ENCODE measurements at places on chromosomes 5 and 9.

DNA sequence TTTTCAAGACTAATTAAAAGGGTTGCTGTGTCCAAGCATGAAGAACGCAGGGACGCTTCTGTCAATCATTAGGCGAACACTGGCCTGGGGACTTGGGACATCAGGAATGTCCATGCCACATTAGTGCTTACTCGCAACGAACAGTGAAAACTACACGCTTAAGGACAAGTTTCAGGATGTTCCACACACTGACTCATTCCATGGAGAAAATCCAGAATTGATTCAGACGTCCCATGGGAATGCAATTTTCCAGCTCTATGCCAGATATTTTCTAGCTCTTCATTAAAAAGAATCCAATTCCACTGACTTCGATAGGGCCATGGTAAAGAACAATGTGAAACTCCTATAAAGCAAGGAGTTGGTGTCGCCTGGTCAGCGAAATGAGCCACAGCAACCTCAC, 98.2 kb downstream of the CAMSAP1 start:
- no peak for DNase-seq

GRCh38 chr5:38463634-38464521, 92.6 kb downstream of the LIFR start:
- no peak for DNase-seq

DNA sequence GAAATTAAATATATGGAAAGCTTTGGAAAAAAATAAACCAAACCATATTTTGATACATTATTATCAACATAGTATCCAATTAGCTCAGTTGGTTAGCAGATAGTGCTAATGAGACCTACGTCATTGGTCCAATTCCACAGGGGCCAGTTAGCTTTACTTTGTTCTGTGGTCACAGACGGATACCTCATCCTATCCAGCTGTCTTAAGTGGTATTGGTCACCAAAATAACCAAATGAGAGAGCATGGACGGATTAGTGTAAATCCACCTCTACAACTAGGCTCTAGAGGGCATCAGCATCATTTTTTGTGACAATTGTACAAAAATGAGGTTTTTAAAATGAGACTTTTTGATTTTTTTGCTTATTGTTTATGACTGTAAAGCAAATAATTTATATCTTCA, 364.2 kb downstream of the KIAA0825 start:
- no peak for DNase-seq

DNA sequence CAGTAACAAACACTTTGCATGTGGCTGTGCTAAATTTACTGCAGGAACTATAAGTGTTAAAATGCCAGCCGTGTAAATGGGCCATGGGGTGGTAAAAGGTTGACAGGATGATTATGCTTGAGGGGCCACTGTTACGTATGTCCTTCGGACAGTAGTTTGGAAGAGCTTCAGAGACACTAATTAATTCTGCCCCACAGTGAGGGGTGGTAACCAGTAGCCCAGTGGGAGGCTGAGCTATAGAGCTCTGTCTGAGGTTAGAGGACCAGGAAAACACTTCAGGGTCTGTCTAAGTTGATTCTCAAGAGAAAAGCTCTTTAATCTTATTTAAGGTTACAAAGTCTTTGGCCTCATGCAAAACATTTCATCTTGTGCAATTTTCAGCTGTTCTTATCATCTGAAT, 176.6 kb downstream of the DMRTA1 start:
- no peak for DNase-seq

- DNase-seq: no peak
These were observed at the start of gene ENTPD8 for GRCh38 chr9:137441289-137441934. TSS of gene ENTPD8 (minus strand) at chr9:137441357. CDS start at chr9:137438285, 3,072 bp downstream.

DNA sequence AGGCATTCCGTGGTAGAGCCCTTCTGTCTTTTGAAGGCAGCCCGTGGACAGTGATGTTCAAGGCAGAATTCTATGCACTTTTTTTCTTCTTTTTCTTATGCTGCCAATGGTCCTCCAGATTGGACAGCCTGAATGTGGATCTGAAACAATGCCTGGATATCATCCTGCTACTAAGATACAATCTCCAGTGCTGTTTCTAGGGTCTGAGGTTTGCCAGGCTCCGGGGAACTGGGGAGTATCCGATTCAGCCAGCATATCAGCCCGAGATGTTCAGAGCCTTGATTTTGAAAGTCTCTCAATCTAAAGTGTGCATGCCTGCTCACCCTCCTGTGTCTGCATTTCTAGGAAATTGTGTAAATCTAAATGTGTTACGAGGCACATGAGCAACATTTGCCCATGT, 103.8 kb upstream of the WWC1 start:
- no peak for DNase-seq

DNA sequence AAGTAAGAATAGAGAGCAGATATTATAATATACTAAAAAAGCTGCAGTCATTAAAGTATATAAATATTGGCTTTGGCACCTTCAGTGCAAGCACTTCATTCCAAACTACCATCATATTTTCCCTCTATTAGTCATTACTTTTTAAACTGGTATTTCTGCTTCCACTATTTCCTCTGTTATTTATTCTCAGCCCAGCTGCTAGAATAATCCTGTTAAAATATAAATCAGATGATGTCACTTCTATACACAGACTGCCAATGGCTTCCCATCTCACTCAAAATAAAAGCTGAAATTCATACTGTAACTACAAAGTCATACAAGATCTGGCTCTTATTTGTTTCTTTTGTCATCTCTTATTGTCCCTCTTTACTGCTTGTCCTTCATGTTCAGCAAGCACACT, 432.9 kb downstream of the TLE4 start:
- DNase-seq: no peak

GRCh38 chr5:58469896-58470295, 10.0 kb upstream of the PLK2 start:
- no peak for DNase-seq

DNA sequence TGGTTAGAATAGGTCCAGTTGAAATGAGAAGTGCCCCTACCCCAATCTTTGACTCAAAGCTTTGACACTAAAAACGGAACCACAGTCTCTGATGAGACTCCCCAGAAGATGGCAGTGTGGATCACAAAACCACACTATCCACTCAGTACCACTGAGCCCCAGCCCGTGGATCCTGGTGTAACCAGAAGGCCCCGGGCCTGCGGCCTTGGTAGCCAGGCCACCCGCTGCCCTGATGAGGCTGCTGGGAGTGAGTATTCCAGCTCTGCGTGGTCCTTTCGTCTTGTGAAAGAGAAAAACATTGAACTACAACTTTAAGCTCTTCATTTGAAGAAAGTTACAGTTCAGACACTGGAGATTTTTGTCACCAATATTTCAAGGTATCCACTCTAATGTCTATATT, 42.2 kb upstream of the FBP1 start:
- peak; percentile 61 for DNase-seq

DNA sequence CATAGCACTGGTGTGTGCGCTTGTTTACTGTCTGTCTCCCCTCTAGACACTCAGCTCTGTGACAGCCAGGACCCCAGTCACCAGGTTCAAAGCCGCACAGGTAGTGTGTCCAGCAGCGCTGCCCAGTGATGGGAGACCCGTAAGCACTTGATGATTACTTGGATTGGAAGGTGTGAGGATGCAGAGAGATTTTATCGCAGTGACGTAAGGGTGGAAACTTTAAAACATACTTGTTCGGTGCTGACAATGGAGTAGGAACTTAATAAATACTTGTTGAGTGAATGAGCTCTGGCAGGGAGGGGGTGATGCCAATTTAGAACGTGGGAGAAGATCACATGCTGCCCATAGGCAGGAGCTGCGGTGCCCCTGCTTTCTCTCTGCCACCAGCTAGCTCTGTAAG, 99.2 kb upstream of the PITX1 start:
- DNase-seq: no peak

DNA sequence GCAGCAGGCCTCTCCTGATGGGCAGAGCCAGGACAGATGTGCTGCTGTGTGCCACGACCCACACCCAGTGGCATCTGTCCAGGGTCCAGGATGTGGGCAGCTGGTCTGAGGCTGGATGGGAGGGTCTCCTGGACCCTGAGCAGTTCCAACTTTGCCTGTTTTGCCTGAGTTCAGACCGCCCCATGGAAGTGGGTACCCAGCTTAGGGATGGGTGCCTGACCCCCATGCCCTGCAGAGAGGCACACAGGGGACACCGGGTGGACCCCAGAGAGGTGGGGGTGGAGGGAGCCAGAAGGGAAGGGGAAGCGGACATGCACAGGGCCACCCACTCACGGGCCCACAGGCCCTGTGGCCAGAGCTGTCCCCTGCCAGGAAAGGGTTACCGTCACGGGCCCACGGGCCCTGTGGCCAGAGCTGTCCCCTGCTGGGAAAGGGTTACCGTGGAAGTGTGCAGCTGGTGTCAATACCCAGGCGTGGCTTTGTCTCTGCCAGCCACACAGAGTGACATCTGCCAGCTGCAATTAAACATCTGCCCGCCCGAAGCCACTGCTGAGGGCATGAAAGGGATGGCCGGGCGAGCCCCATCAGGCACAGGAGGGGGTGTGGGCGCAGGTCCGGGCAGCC, 50.0 kb downstream of the NACC2 start:
- DNase-seq: no peak

- DNase-seq: no peak
These were observed 563.8 kb upstream of the ARRDC3 start for GRCh38 chr5:91946870-91947269.

GRCh38 chr5:9617221-9617620, 12.9 kb downstream of the TAS2R1 start:
- no peak for DNase-seq

DNA sequence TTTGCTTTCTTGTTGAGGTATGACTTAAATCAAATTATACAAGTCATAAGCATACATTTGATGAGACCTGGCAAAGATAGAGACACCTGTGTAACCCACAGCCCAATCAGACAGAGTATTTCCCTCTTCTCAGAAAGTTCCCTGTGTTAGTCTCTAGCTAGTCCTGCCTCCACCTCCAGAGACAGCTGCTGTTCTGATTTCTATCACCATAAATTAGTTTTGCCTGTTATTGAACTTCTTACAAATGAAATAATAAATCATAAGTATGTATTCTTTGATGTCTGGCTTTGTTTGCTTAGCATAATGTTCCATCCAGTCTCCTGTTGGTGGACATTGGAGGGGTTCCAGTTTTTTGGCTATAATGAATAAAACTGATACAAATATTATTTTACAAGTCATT, 194.5 kb downstream of the ICE1 start:
- DNase-seq: no peak

- DNase-seq: no peak
These were observed 74.2 kb upstream of the ADCY2 start for GRCh38 chr5:7321724-7322123.

GRCh38 chr9:122087406-122088200, 5.5 kb downstream of the TTLL11 start:
- DNase-seq: no peak

GRCh38 chr5:125987677-125988255, 435.4 kb upstream of the GRAMD2B start:
- no peak for DNase-seq

- peak; percentile 45 for DNase-seq
These were observed 7.6 kb downstream of the ARPC5L start for GRCh38 chr9:124869466-124869985.

DNA sequence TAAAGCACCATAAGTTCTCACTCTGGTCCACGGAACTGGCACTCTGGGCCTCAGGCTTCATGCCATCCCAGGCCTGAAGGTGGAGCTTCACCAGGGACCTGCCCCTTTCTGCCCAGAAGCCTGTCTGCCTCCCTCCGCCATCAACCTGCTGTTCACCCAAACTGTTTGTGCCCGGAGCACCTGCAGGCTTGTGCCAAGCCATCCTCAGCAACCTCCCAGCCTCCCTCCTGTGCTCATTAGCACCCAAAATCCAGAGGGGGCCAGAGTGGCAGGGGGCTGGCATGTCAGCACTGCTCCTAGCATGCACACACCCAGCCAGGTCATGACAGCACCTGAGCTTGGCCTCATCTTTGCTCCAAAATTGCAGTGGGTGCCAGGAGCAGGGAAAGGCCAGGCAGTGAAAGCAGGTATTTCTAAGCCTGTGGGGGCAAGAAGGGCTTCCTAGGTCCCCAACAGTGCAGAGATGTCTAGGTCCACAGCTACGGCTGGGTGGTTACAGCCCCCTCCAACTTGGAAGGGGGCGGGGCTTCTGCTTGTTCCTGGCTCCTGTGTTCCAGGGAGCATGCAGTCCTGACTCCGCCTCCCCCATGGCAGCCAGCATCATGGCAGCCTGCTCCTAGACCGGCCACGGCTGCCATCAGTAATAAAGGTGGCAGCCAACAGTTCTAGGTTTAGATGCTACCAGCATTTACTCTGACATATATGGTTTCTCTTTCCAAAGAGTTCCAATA, 85.1 kb downstream of the GIN1 start:
- no peak for DNase-seq

DNA sequence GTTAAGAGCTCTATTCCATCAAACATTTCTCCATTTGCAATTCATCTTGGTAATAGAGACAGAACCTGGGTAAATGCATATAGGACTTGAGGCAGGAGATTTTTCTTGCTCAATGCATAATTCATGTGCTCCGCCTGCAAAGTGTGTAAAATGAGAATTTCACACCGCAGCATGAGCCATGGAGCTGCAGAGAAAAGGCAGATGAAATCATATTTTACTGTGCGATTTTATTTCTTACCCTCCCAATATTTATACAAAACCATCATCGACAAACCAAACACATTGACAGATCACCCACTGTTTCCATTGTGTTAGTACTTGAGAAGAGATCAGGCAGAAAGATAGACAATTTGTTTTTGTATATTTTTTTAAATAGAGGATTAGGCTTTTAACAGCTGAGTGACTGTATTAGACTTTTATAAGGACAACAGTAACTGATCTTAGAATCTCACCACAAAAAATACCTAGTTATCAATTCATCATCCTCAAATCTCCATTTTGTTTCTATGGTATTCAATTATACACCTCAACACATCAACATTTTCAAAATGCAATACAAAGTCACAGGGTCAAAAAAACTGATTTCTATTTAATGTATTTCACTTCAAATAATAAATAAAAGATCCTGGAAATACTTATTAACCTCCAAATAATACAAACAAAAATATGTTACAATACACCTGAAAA, 191.1 kb downstream of the AP3B1 start:
- no peak for DNase-seq

DNA sequence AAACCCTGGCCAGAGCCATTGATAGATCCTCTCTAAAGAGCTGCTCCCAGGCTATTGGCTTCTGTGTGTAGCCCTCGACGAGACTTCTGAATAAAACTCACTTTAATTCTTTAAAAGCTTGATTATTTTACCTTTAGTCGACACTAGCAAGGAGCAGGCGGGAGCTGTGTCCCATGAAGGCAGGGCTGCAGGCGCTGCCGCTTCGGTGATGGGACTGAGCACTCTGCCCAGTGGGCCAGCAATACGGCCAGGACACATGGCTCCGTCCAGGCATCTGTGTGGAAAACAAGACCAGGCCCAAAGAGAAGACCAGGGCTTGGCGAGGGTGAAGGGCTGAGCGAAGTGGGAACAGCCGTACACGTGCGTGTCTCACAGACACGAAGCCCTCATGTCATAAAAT, 365.9 kb downstream of the GADD45G start:
- DNase-seq: no peak

DNA sequence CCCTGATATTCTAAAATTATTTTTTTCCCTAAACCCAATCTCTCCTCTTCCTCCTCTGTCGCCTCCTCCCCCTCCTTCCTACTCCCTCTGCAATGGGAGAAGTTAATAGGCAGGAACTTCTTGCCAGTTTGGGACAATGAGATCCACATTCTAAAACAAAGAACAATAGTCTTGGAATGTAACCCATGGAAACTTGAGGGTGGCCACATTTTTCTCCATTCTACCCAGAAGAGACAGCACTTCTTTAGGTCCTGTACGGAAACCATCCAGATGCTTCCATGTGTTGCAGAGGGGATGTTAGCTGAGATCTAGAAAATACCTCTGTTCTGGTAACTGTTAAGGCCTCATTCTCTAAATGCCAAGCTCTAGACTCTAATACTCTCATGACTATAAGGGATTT, 10.0 kb downstream of the SPARC start:
- DNase-seq: no peak

- no peak for DNase-seq
These were observed 14.0 kb downstream of the FGFR4 start for GRCh38 chr5:177100714-177101121.

- no peak for DNase-seq
These were observed 29.0 kb downstream of the ACO1 start for GRCh38 chr9:32413424-32413823.

All from stimulated activated CD4-positive, alpha-beta T cell treated with anti-CD3 and anti-CD28 coated beads, Interleukin-2, amount 100 ng/mL, for 24 hours (primary cell).